ENCODE measurements at places on chromosomes 2 and 18.

GRCh38 chr2:97840198-97840597 is 126.8 kb downstream of the ZAP70 start:
- DNase-seq: no peak

DNA sequence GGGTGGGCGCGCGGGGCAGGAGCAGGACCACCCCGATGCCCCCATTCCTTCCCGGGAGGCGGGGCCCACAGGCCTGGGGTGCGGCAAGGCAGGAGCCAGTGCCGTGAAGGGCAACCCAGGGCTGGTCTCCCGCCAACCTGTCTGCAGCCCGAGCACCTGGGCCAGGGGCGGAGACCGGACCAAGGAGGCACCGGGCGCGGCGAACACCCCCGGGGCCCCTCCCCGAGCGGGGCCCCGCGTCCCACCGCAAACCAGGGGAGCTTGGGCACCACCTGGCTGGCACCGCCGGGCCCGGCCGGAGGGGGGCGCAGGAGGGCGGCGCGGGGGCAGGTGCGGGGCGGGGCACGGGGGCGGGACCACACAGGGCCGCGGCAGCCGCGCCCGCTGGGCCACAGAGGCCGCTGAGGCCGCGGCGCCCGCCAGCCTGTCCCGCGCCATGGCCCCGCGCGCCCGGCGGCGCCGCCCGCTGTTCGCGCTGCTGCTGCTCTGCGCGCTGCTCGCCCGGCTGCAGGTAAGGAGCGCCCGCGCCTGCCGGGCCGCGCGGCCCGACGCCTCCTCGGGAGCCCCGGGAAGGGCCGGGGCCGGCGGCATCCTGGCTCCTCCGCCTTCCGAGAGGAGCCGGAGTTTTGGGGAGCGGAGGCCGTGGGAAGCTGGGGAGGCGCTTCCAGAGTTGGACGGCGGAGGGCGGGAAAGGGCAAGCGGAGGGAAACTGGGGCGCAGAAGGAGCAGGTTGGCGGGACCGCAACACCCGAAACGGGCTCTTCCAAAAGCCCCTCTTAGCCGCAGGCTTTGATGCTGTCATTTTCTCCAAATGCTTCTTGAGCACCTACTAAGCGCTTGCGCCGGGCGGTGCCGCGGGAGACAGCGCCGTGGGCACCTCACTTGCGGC is at the start of gene TNFRSF11A:
TNFRSF11A (plus strand) TSS at position 394 of the 889 bp plus-strand sequence; CDS start at position 437, 43 bp downstream.
- DNase-seq: peak; percentile 56

- no peak for DNase-seq
These were observed 97.9 kb downstream of the FIGN start for GRCh38 chr2:163637871-163638270.

GRCh38 chr18:11851806-11852337 is 659 bp downstream of the CHMP1B start:
- DNase-seq: peak; percentile 7

GRCh38 chr2:177727577-177728398 is 335.2 kb downstream of the AGPS start:
- no peak for DNase-seq

GRCh38 chr2:46873604-46874068 is 42.0 kb downstream of the MCFD2 start:
- DNase-seq: peak; percentile 15

DNA sequence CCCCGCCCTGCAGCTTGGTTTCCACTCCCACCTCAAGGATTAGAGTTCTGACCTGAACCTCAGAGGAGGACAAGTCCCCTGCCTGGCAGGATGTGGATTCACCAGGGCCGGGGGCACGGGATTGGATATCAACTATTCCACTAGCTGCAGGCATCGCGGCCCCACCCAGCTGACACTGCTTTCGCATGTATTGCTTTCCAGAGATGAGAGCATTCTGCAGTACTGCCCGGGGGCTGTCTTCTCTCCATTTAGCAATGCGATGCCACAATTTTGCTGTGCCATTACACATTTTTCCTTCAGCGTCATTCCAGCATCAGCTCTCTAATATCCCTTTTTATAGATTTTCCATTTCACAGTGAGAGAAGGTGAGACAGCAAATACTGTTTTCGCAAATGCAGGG is 42.0 kb downstream of the CTIF start:
- no peak for DNase-seq

DNA sequence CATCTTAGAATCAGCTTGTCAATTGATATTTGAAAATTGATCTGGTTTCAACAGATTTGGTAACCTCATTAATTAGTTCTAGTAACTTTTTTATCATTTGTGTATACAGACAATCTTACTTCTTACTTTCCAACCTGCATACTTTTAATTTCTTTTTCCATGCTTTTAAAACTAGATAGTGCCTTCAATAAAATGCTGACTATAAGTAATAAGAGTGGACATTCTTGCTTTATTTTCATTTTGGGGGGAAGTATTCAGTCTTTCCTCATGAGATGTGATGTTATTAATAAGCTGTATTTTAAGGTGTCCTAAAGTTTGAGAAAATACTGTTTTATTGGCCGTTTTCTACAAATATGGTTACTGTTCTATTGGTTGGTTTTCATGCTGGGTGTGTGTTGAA is 109.1 kb downstream of the KCNH7 start:
- DNase-seq: no peak

GRCh38 chr18:9975658-9976057 is 61.8 kb downstream of the VAPA start:
- no peak for DNase-seq

- no peak for DNase-seq
These were observed 17.2 kb downstream of the SNORC start for GRCh38 chr2:232887171-232887850.

- no peak for DNase-seq
These were observed 35.4 kb upstream of the MPPE1 start for GRCh38 chr18:11943551-11943950.

DNA sequence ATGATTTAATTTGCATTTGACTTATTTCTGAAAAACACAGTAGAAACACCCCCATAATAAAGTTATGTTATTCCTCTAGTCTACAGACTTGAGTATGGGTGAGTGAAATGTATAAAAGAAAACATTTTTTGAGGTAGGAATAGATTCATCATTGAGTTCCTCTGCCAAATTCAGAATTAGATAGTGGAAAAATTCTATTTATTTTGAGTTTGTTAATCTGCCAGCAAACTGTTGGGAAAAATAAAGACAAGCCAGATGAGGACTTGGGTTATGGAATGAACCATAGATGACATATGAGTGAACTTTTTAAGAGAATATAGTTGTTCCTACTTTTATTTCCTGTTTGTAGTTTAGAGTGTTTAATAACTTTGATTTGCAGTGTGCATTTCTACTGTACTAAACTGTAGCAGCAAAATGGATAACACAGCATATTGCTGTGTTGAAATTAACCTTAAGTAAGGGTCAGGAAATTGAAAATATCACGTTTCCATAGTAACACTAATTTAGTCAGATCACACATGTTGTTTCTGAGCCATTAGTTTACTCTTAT is 35.6 kb upstream of the PNPT1 start:
- DNase-seq: no peak

DNA sequence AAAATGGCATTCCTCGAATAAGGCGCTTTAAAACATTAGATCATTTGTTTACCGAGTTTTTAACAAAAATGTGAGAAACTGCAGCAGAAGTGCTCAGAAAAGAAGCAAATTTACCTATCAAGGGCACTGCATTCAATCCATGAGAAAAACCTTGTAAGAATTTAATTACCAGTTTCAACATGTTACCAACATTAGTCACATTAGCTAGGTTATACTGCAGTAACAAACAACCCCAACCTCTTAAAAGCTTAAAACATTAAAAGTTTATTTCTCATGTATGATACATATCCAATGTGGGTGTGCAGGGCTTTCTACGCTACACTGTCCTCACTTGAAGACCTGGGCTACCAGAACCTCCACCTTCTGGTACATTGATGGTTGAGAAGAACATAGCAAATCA is 68.1 kb upstream of the CCBE1 start:
- no peak for DNase-seq

DNA sequence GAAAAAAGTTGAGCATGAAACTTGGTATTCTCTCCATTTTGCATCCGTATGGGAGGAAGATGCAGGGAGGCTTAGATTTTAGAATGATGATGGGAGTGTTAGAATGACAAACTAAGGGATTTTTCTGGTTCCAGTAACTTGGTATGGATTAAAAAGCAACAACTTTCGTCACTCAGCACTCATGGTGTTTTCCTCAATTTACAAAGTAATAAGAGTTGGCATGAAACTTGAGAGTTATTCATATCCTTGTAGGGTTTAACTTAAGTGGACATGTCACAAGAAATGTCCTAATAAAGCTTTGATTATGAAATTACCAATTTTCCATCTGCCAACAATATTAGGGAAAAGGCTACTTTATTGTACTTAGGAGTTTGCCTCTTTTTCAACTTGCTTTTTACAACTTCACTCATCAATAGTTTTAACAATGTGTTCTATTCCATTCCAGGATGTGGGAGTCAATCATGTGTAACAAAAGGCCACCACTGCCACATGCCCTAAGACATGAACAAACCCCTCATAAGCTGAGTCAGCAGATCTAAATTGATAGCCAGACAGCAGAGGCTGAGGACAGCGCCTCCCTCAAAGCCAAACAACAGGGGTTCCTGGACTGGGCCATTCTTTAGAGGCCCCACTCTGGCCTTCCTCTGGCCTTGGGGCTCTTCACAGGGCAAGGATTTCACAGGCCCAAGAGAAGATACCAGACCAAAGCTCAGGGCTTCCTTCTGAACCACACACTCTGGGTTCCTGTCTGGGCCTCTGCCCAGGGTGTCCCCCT is 265.8 kb downstream of the TNS1 start:
- DNase-seq: no peak

- no peak for DNase-seq
These were observed 5.5 kb downstream of the BOK start for GRCh38 chr2:241563981-241564595.

DNA sequence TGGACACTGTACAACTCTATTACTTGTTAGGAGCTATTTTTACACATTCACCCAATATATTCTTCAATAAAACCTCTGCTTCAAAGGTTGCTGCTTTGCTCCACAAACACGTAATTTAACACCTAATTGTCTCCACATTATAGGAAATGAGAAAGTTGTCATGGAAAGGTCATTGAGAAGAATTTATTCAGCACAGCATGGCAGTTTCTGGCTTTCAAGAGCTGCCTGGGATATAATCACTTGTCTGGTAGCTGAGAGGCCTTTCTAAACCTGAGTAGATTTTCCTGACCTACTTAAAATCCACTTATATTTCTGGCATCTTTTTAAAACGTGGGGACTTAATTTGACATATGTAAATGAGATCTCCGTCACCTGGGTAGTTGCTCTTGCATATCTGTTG is 216.1 kb downstream of the ZNF804A start:
- DNase-seq: no peak

DNA sequence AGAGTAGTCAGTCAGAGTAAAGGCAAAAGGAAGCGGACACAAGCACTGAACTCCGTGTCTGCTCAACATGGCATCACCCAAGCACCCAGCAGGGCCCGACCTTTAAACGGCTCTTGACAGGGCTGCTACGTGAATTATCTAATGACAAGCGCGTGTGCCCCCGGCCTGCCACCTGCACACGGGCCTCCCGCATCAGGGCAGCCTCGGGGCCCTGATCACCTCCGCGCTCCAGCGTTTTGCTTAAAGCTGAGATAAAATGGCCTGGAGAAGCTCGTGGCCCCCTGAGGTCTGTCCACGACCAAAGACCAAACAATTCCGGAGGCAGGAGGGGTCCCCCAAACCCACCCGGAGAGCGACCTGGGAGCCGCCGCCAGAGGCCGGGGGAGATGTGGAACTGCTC is 376 bp downstream of the NDUFA10 start:
- peak; percentile 6 for DNase-seq

DNA sequence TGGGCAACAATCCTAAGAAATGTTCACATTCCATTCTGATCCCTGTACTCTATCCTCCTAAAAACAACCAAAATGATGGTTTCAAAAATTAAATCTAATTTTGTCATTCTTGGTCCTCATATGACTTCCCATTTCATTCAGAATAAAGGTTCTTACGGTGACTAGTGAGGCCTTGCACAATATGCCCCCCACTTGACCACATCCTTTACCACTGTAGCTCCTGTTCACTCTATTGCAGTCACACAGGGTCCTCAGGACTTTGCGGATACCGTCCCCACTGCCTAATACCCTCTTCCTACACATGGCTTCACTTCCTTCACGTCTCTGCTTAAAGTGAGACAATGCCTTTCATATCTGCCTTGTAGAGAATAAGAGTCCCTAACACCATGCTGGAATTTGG is 1058.7 kb upstream of the KLHL29 start:
- DNase-seq: no peak

All from stimulated activated CD4-positive, alpha-beta T cell treated with anti-CD3 and anti-CD28 coated beads, Interleukin-1b, Interleukin-23, amount 100 ng/mL, for 24 hours (primary cell).